ENCODE measurements at places on chromosomes 4 and X. TPM values are rescaled to one million over a fixed set of nuclear protein-coding genes. Genes with fewer than 3 reads are reported as not detected.
A peak's percentile ranks its signal among the peaks of the same experiment; 100 is the strongest.

C4orf50 gene
- not detected for polyA plus RNA-seq

SPANXC gene
- polyA plus RNA-seq = not detected

PLP1 gene
- polyA plus RNA-seq = 1.1 TPM

PHEX gene
- polyA plus RNA-seq = 0.16 TPM

- DNase-seq = no peak
Measured at GRCh38 chr4:42112846-42113245, 39.6 kb downstream of the BEND4 start.

GRCh38 chr4:128068918-128069317 is 7.8 kb downstream of the LARP1B start:
- no peak for DNase-seq

DNA sequence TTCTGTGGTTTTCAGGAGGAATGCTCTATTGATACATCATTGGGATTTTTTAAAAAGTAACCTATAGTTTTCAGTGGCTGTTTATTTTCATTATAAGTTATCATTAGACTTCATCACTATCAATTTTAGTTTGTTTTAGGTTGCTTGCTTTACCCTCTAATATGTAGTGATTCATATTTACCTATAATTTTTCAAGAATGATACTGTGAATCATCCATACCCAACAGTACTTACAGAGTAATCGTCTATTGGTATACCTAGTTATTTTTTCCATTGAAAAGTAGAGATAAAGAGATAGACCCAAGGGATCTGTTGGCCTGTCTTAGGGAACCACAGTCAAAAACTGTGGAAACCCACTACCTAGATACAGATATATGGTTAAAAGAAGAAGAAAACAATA is 83.3 kb downstream of the KLHL34 start:
- no peak for DNase-seq

GRCh38 chr4:13355111-13355880 is 128.8 kb downstream of the RAB28 start:
- no peak for DNase-seq

DNA sequence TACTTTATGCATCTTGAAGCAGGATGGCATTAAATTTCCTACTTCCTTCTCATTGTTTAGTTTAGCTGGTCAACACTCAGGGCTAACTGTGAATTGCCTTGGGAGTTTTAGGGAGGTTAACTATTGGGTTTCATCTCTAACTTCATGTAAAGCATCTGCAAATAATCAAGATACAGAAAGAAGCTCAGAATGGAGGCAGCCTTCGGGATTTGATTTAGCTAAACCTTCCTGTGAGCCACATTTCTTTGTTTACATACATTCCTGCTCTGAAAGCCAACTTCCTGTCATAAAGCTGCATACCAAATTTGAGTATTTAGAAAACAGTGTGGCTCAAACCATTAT is 131.7 kb upstream of the PCDH18 start:
- DNase-seq = peak; percentile 44

DNA sequence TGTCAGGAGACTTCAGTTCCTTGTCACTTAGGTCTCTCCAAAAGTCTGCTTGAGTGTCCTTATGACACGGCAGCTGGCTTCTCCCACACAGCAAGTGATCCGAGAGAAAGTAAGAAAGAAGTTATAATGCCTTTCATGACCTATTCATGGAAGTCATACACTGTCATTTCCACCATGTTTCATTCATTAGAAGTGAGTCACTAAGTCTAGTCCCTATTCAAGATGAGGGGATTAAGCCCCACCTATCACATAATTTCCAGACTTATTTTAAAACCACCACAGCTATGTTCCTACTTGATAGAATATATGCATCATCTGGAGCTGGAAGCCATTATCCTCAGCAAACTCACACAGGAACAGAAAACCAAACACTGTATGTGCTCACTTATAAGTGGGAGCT is 25.2 kb upstream of the COL25A1 start:
- DNase-seq = no peak

DNA sequence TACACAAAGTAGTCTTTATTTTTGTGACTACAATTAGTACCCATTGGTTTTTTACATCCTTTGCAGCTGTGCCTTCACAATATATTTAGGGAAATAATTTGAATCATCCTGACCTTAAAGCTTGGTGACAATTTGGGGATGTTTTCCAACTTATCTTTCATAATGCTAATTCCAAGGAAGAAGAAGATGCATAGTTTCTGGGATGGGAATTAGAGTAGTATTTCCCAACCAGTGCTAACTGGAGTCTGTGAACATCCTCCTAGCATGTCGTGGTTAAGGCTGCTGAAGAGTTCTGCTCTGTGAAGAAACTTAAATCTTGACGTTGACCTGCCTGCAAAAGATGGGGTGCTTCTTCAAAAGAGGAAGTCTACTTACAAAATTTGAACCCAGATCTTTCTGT is 173.5 kb downstream of the ANK2 start:
- no peak for DNase-seq

DNA sequence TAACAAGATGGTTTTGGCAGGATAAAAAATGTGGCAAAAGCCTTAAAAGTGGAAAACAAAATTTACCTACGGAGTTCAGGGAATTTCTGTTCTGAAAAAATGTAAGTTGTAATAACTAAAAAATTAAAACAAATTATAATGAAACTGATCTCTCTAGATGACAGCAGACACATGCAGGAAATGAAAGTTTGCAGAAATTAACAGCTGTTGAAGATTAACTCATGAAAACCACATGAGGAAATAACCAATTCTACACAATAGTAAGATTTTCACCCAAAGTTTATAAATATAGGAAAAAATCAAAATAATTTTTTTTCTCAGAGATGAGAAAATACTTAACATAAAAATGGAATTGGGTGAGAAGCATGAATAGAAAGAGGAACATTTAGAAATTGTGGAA is 47.5 kb upstream of the UGT2B15 start:
- no peak for DNase-seq

DNA sequence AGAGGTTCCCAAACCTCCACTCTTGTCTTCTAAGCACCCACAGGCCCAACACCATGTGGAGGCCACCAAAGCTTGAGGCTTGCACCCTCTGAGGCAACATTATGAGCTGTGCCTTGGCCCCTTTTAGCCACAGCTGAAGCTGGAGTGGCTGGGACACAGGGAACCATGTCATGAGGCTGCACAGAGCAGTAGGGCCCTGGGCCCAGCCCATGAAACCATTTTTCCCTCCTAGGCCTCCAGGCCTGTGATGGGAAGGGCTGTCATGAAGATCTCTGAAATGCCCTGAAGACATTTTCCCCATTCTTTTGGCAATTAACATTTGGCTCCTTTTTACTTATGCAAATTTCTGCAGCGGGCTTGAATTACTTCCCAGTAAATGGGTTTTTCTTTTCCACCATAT is 14.8 kb downstream of the RBMXL3 start:
- no peak for DNase-seq

DNA sequence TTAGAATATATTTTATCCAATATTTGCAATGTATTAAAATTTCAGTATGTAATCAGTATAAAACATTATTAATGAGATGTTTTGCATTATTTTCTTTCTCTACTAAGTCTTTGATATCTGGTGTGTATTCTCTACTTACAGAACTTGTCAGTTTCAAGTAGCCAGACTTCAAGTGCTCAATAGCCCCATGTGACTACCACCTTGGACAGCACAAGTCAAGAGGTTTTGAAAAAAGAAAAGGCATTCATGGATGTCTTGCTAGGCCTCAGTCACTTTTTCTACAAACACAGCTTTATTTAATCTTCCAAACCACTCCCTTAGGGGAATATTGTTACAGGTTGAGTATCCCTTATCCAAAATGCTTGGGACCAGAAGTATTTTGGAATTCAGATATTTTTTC is 189.4 kb downstream of the QDPR start:
- no peak for DNase-seq

GRCh38 chrX:113651306-113651705 is 810.7 kb upstream of the AMOT start:
- DNase-seq = no peak

DNA sequence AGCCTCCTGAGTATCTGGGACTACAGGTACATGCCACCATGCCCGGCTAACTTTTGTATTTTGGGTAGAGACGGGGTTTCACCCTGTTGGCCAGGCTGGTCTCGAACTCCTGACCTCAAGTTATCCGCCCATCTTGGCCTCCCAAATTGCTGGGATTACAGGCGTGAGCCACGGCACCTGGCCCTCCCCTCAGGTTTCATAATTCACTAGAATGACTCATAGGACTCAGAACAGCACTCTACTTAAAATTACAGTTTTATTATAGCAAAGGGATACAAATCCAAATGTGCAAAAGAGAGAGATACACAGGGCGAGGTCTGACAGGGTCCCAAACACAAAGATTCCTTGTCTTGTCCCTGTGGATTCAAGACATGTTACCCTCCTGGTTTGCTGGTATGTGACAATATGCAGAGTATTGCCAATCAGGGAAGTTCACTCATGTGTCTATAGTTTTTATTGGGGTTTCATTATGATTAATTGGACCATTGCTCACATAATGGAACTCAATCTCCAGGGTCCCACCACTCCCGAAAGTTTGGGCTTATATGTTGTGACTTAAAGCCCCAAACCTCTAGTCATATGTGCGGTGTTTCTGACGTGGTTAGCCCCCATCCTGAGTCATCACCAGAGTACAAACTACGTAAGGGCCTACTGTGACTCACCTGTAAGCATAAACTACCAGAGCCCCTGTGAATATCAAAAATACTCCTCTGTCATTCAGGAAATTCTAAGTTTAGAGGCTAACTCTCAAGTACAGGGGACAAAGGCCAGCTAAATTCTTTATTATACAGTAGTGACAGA is 5.2 kb downstream of the YIPF6 start:
- DNase-seq = no peak

- no peak for DNase-seq
Measured at GRCh38 chr4:58602022-58602421, 1491.8 kb upstream of the IGFBP7 start.

- no peak for DNase-seq
Measured at GRCh38 chr4:171288816-171289432, 524.3 kb upstream of the GALNTL6 start.

DNA sequence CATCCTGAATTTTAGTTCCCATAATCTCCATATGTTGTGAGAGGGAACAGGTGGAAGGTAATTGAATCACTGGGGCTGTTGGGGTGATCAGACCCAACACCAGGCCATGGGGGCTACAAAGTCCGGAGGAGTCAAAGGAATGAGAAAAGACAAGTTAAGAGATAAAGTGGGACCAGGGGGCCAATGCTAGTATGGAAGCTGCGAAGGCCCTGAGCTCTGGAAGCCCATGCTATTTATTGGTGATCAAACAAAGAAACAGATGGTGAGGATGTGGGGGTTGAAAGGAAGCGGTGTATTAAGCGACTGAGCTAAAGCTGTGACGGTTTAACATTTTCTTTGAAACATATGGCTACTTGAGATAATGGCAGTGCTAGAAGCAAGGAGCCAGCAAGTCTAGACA is 132.8 kb downstream of the PDGFC start:
- DNase-seq = no peak

DNA sequence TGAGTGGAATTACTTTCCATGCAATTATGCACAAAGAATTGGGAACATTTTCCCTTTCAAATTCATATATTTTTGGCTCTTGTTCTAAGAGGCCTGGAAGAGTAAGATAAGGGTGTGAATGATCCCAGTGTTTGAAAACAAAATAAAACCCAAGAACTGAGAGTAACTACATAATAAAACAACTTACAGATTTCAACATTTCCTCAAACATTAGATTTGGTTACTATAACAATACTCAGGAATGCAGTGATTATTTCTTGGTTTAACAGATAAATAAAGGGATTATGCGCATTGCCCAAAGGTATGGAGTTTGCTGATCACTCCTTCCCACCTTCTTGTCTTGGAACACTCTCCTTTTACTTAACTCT is 292.5 kb downstream of the CAMK2D start:
- no peak for DNase-seq
